ENCODE measurements at places on chromosomes 7 and 10.

- DNase-seq: no peak
These were observed 22.9 kb downstream of the TCERG1L start for GRCh38 chr10:131288648-131289047.

DNA sequence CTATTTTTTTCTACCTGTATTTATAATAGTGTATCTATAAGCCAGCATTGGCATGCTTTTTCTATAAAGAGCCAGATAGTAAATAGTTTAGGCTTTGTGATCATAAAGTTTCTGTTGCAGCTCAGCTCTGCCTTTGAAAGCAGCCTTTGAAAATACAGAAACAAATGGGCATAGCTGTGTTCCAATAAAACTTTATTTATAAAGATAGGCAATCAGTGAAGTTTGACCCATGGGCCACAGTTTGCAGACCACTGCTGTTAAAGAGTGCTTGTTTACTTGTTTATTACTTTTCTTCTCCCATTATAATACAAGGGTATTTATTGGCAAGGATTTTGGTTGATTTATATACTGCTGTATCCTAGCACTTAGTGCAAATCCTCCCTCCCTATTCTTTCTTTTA is 72.5 kb downstream of the SRI start:
- no peak for DNase-seq

DNA sequence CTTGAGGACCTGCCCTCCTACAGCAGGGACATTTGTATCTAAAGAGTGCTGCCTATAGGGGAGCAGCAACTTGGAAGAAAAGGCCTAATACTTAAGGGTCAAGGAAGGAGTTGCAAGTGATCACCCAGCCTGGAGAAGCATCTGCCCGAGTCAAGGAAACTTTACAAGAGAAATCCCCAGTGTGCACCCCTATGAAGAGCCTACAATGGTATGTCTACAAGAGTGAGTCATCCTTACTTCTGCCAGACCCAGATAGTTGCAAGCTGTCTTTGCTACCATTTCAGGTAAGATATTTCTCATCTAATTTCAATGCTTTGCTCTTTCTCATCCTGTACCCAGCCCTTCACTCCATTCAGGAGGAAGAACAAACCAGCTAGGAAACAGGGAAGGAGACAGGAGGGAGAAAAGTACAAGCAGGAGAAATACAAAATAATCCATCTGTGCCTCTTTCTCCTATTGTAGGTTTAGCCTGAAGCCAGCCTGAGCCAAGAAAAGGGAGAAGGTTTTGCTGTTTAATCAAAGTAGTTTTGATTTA is 34.4 kb upstream of the AGR3 start:
- DNase-seq: peak; percentile 92

DNA sequence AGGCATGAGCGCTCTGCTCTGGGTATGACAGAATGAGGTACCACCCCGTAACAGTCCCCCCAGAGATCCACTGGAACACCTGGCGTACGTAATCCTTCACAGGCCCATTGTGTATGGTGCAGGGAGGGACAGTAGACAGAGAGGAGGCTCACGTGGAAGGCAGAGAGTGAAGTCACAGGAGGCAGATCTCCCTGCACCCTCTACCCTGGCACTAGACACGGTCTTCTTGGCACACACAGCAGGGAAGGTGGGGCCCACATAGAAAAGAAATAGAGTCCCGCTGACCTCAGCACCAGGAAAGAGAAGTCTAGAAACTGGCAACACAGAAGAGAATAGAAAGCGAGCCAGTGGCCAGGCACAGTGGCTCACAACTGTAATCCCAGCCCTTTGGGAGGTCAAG is 51.9 kb downstream of the SLC29A4 start:
- no peak for DNase-seq

- DNase-seq: peak; percentile 58
These were observed 32.4 kb upstream of the MTPN start for GRCh38 chr7:136009488-136010079.

GRCh38 chr7:149725916-149726315 is 47.5 kb downstream of the ZNF467 start:
- no peak for DNase-seq

GRCh38 chr10:89389254-89389653 is 3.2 kb upstream of the IFIT1 start:
- DNase-seq: peak; percentile 67

GRCh38 chr7:9719721-9720120 is 1254.0 kb upstream of the PHF14 start:
- DNase-seq: no peak

GRCh38 chr7:142372727-142373126 is 114.9 kb upstream of the PRSS58 start:
- DNase-seq: no peak

DNA sequence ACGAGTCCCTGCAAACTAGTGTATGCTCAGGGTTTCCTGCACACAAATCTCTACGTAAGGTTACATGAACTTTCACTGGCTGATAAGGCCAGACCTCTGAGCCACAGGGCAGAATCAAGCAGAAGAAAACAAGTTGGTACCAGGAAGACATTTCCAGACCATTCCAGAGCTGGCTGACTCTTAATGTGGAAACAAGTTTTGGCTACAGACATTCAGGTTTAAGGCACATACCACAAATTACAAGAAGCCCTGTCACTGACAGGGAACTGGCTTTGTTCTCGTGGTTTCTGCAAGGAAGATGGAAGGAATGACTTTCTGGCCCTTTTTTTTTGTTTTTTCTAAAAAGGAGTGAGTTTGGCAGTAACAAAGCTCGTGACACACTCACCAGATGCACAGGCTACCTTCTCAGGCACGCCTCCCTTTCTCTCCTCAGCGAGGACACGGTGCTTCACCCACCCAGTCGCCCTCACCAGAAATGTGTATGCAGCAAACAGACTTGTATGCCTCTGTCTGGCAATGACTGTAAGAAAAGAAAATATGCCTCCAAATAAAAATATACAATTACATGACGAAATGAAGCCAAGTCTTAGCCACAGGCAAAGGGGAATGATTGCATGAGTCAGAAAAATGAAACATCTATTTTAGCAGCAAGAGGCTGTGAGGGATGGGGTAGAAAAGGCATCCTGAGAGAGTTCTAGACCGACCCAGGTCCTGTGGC is 22.6 kb downstream of the PLAC9 start:
- DNase-seq: peak; percentile 89

GRCh38 chr7:133851411-133851810 is 275.7 kb upstream of the LRGUK start:
- no peak for DNase-seq

GRCh38 chr10:73517166-73517888 is 21.5 kb upstream of the PPP3CB start:
- DNase-seq: peak; percentile 29

GRCh38 chr7:45482451-45482850 is 91.7 kb upstream of the ADCY1 start:
- peak; percentile 29 for DNase-seq

- DNase-seq: no peak
These were observed 8.0 kb upstream of the SMARCD3 start for GRCh38 chr7:151256410-151257045.

- peak; percentile 88 for DNase-seq
These were observed 86.9 kb downstream of the CARD11 start for GRCh38 chr7:2956526-2957368.

- no peak for DNase-seq
These were observed 62.3 kb downstream of the TMEM26 start for GRCh38 chr10:61390851-61391250.

DNA sequence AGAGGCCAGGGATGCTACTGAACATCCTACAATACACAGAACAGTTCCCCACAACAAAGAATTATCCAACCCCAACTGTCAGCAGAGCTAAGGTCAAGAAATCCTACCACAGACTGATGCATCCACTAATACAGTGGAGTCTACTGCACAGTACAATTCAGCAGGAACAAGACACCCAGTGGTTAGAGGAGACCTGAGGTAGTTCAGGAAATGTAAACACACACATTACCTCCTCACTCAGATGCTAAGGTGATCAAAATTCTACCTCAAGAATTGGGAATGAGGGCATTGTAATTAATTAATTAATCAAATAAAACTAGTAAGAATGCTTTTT is 91.4 kb downstream of the ZFAND4 start:
- DNase-seq: no peak

GRCh38 chr7:132412435-132412834 is 163.8 kb downstream of the PLXNA4 start:
- no peak for DNase-seq

GRCh38 chr10:129108378-129108777 is 358.7 kb upstream of the MGMT start:
- no peak for DNase-seq

- DNase-seq: no peak
These were observed 4.1 kb downstream of the KLF6 start for GRCh38 chr10:3780771-3781467.

DNA sequence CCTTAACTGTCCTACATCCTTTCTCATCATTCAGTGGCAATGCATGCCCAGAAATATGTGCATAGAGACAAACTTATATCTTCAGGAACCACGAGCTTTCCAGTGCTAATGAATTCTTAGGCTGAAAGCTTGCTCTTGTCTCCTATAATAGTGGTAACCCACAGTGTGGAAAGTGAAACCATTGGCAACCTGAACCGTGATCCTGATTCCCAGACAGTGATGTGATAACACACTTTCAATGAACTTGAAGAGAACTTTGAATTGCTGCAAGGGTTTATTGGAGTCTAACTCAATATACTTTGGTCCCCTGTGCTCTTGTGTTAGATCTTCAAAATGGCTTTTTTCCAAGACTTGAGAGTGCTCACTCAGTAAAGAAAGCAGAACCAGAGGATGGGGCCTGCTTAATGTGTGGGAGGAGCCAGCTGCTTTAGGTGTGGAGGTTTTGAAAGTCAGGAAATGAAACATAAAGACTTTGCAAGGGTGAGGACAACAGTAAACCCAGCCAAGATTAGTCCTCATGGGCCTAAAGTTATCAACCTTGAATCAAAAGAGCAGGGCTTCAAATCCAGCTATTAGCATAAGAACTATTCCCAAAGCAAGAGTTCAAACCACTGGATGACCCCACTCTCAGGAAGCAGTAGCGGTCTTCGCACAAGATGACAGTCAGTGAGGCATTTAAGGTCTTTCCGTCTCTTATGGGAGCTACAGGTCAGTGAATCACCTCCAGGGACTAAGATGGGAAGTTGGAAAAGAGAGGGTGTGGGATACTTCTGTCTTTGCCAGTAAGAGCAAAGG is 332.4 kb upstream of the NRP1 start:
- peak; percentile 62 for DNase-seq

GRCh38 chr10:113326160-113327111 is 226.4 kb upstream of the HABP2 start:
- DNase-seq: peak; percentile 97

DNA sequence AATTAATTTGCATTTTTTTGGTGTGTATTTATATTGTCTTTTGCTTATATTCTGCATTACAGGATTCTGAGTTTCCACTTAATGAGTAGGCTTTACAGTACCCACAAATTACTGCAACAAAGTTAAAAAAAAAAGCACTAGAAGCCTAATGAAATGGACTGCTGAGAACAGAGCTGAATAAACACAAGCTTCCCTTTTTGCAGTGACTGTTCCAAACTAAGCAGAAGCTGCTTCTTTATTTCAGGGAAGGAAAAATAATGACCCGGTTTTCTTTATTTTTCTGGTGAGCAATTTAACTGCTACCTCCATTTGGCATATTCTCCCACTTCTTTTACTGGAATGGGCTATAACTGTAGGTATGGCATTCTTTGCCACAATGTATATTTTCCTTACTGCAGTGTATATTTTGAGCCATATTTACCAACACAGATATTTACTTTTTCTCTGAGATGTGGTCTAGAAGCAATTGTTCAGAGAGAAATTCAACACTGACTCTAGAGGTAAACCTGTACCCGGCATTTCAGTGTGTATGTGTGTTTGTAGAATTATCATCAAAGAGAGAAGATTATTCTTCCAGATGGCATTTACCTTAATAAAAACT is 56.9 kb downstream of the HDAC9 start:
- peak; percentile 39 for DNase-seq

DNA sequence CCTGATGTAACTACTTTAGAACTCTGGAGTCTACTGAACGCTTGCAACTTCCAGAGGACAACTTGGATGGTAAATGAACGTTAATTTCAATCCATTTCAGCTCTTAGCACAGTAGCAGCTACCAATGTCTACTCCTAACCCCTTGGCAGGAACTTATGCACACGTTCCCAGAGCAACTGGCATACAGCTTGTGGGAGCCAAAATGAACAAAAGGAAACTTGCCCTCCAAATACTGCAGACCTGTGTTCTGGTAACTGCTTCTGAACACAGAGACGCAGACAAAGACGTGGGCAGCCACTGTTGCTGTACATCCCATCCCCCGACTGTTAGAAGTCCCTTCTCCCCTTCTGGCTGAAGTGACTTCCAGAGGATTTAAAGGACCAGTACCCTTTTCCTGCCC is 61.3 kb downstream of the XPNPEP1 start:
- no peak for DNase-seq

- DNase-seq: no peak
These were observed 56.7 kb upstream of the JCAD start for GRCh38 chr10:30116041-30116491.

GRCh38 chr10:77313066-77313750 is 324.4 kb downstream of the KCNMA1 start:
- DNase-seq: no peak

DNA sequence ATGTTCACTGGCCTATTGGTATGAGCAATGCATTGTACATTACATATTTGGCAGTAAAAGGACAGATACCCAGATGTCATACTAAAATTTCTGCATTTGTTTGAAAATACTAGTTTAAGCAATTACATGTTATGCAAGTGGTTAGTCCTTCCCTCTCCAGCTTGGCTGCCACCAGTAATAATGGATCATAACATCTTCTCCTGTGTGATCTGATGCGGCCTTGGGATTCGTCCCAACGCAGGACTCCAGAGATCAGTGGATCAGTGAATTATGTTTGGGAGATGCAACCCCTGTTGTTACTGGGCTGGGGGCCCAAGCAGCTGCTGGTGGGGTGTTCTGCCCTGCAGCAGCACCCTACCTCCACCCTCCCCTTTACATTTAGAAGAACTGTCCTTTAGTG is 11.2 kb upstream of the PDK4 start:
- no peak for DNase-seq

- DNase-seq: no peak
These were observed 8.0 kb downstream of the CALY start for GRCh38 chr10:133328358-133329343.

DNA sequence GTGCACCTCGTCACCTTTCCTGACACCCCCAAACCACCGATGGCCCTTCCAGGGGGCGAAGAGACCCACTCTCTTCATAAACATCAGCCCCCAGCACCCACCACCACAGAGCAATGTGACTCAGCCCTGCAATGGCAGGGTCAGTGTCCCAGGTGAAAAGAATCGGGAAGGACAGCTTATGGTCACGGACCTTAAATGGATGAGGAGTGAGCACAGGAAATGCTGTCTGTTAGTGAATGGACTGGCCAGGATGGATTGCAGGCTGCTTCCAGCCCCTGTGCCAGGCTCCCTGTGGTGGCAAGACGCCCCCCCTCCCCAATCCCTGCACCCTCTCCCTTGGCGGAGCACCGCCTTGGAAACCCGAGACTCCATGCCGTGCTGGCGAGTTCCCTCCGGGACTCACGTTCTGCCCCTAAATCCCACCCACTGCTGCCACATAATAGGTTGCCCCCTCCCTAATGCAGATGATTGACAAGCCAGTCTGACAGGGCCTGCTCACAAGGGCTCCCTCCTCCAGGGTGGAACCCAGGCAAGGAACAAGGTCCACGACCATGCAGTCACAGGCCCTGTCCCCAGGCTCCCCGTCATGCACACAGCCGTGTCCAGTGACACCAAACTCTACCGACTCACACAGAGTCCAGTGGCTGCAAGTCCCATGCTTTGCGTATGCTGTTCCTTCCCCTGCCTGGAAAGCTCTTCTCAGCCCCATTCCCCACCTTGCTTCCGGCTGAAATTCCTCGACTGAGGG is 7.3 kb downstream of the ASB13 start:
- DNase-seq: no peak

GRCh38 chr7:110772615-110773014 is 318.3 kb upstream of the LRRN3 start:
- DNase-seq: no peak

- no peak for DNase-seq
These were observed 1150.3 kb downstream of the TYW1 start for GRCh38 chr7:68146983-68147382.
